NCI-H1105 (cell line): ENCODE measurements at places on chromosomes 4 and X.

DNA sequence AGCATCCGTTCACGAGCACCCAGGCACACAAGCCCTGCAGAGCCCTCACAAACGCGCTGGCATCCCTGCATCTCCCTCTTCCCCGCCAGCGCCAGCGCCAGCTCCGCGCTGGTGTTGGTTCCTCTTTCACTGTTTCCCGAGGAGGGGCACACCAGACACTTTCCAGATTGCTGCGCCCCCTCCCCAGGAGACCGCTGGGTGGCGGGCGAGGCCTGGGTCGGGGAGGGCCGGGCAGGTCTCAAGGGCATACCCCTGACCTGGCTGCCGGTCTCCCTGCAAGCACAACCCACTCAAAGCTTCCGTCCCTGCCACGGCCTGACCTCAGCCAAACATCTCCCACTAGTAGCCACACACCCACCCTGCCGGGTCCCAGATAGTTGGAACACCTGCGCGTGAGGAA, 2.2 kb upstream of the NKX1-1 start:
- DNase-seq: peak; percentile 24

GRCh38 chr4:115883847-115884246, 770.4 kb upstream of the NDST4 start:
- no peak for DNase-seq

GRCh38 chr4:87074121-87074488, 139.3 kb downstream of the AFF1 start:
- no peak for DNase-seq

DNA sequence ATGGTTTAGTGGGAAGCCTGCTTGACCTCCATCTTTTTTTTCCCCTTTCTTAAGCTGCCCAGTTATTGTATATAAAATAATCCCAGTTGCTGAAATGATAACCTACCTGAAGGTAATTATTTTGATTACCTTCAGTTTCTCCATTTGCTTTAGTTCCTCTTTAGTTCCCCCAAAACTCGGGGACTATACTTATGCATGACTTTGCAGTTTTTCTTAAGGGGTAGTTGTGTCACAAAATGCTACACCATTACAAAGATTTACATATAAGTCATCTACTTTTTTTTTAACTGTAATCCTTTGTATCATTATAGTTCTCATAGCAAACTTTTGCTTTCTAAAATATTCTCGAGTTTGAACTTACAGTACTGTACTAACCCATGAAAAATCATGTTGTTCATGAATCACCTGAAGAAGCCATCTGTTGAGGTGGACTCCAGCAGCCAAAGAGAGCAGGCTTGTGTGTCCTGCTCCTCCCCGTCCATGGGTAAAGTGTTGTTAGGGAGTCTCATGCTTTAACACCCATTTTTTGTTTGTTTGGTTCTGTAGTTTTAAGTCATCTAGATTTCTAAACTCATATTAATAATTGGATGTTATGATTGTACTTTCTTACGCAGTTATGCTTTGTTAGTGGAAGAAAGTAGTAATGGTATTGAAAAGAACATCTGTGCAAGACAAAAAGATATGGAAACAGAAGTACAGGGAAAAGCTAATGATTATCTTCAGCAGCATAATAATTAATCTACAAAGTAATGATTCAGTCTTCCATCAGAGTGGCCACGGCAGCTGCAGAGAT, 34.6 kb downstream of the HADH start:
- no peak for DNase-seq

- no peak for DNase-seq
Measured at GRCh38 chrX:69362856-69363255, 141.3 kb upstream of the NALF2 start.

GRCh38 chrX:71107762-71108360, 1.3 kb upstream of the CXorf65 start:
- no peak for DNase-seq

- no peak for DNase-seq
Measured at GRCh38 chr4:185742766-185743165, 69.2 kb downstream of the SORBS2 start.

DNA sequence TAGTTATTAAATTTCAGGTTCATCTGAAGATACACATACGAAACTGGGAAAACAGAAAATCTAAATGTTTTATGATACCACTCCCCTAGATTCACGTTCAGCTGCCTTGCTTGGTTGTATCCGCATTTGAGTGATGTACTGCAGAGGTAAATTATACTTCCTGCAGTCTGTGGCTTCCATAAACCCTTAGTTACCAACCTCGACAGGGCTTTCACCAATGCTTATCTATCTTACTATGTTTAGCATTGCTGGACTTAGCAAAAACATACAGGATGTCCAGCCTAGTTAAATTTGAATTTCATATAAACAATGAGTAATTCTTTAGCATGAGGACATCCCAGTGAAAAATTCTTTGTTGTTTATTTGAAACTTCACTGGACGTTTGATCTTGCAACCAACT, 108.8 kb downstream of the TMA16 start:
- no peak for DNase-seq

DNA sequence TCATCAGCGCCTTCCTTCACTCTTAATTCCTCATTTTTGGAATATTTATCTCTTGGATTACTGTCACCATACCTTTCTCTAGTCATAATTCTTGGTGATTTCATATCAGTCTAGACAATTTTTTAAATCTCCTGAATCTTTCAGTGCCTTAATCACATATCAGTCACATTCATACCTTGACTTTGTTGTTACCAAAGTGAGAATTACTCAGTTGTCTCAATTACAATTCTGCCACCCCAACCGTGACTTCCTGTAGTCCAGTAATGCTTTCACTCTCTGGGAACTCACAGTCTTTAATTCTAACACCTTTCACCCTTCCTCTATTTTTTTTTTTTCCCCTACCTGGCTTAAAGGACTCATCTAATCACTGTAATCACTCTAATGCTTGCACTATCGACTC, 1275.3 kb upstream of the TENM3 start:
- DNase-seq: no peak

DNA sequence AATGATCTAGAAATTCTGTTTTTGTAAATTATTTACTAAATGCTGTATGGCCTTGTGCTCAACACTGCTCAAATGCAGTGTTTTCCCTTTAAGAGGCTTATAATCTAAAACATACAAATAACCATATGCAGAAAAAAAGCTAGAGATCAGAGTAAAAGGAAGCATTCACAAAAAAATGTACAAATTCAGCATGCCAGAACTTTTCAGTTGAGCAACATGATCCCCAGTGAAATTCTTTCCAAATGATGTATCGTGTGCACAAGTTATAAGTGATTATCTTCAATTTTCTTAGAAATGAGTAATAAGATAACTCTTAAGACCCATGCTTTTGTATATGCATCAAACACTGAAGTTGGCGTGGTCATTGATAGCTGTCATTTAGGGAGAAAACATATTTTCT, 5.0 kb downstream of the GPC3 start:
- DNase-seq: no peak

DNA sequence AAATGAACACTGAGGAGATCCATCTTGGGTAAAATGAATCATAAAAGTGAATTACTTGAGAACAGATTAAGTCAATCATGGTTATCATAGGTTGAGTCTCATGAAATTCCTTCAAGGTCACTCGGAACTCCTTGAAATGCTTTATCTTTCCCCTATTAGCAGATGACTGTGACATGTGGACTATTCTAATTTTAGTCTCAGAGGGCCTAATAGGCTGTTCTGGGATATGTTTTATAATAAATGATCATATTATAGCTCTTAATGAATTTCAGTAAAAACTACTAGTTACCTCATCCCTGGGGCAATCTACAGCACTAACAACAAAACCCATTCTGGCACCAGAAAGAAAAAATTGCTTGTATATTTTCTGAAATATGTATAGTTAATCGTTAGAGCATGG, 44.7 kb downstream of the SPATA4 start:
- no peak for DNase-seq

DNA sequence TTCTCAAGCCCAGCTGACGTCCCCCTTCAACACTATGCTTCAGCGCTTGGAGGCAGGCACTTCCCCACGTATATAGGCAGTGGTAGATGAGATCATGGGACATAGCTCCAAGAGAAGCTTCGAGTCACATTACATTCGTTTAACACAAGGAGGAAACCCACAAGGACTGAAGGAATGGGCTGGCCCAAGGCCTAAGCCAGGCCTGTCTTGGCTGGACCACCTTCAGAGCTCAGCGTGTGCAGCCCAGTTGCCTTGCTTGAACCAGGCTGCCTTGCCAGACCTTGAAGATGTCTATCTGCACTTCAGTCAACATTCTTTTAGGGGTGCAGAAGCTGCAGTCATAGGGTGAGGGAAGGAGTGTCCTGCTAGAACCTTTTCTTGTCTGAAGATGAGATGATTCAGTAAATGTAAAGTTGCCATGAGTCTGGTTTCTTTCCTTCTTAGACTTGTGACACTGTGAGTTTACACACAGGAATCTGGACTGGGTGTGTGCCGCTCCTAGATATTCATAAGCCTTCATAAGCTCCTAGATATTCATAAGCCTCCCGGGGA, 144.1 kb upstream of the RBPJ start:
- no peak for DNase-seq

DNA sequence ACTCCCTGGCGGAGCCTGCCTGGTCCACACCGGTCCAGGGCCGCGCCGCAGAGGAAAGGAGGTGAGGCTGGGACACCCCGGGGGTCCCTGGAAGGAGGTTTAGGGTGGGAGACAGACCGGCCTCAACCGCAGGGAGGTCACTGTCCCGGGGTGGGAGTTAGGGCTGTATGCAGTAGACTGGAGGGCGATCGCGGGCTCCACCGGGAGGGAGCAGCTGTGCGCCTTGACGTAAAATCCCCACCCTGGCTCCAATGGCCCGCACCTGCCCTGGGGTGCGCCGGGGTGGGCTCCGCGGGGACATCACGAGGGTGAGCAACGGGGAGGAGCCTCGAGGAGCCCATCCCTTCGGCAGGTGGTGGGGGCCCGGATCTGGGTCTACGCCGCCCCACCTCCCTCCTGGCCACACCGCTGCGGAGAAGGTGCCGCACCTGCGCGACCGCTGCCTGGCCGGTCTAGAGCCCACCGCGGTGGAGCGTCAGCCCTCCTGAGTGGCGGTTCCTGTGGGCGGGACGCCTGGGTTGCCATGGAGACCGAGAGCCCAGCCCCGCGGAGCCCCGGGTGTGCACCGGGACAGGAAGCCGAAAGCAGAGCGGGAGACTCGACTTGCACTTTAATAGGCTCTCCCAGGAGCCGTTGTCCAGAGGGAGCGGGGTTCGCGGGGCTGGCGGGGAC, 105.1 kb downstream of the ADRA2C start:
- peak; percentile 59 for DNase-seq

DNA sequence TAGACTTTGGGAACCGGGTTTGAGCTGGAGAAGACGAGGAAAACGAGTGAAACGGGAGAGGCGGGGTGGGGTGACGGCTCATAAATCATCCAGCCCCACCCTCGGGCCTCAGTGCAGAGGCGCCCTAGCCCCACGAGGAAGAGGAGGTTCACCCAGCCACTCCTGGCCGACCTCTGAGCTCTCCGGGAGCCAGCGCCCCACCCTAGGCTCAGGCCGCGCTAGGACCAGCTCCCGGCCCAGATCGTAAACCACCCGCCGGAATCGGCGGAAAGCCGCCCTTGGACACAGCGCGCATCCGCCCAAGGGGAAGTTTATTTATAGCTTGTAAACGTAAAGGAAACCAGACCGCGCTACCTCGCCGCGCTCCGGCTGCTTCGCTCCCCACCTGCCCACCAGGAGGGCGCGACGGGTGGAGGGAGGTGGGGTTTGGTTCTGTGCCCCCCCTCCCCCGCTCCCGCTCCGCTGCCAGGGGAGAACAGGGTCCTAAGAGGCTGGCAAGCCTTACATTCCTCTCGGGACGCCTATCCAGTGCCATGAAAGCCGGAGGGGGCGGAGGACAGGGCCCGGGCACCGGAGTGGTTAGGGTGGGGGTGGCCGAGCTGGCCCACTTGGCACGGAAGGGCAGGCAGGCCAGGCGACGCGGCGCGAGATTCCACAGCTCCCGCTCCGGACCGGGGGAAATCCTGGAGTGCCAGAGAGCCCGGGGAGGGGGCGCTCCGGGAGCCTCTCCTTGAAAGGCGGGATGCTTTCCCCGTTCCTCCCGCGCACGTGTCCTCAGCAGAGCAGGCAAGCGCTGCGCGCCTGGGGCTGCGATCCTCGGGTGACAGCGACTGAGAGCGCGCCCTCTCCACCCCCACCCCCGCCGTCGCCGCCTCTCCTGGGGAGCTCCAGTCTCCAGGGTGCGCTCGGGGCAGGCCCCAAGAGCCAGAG, 84.2 kb downstream of the BCOR start:
- peak; percentile 51 for DNase-seq

GRCh38 chr4:73615613-73616012, 4.6 kb downstream of the RASSF6 start:
- no peak for DNase-seq

- no peak for DNase-seq
Measured at GRCh38 chr4:26093551-26093950, 179.5 kb downstream of the SMIM20 start.

- DNase-seq: no peak
Measured at GRCh38 chr4:71095545-71095944, 102.1 kb downstream of the DCK start.

DNA sequence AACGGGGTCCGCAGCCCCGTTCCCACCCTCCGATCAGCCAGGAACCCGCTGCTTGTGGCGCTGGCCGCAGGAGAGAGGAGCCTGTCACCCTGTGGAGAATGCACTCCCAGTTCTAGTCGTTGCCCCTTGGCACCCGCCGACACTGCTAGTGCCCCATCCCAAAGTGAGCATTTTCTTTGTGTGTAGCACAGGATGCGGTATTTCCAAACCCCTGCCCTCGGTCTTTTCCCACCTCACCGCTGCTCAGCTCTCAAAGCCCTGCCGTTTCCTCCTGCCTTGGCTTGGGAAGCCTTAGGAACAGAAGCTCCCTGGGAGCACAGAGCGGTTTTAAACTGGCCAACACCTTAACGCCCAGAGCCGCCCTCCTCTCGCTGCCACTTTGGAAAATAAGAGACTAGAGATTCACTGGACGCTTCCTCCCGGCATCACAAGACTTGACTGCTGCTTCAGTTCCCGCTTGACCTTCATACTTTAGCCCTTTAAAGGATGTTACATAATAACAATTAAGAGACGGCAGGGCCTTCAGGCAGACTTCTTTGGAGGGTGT, 772 bp downstream of the CYP4V2 start:
- DNase-seq: no peak

GRCh38 chr4:147772459-147772969, 40.6 kb downstream of the ARHGAP10 start:
- no peak for DNase-seq

- DNase-seq: no peak
Measured at GRCh38 chrX:69102612-69103194, 62.5 kb downstream of the PJA1 start.

GRCh38 chr4:108113229-108113628, 55.5 kb downstream of the LEF1 start:
- DNase-seq: no peak

- no peak for DNase-seq
Measured at GRCh38 chr4:8502836-8503585, 62.4 kb downstream of the TRMT44 start.

DNA sequence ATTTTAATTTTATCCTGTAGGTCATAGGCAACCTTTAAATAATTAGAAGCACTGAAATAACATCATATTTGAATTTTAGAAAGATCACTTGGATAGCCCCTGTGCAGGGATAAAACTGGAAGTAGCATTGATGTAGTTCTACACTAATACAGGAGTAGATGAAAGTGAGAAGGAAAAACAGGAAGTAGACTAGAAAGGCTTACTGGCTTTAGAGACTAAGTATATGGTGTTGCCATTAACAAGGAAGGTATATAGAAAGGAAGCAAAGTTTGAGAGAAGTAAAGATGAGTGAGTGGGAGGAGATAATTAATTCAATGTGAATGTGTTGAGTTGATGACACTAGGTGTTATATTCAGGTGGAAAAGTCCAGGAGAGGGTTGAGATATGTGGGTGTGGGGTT, 73.1 kb upstream of the EPGN start:
- no peak for DNase-seq

- peak; percentile 43 for DNase-seq
Measured at GRCh38 chr4:104989371-104989770, 157.3 kb upstream of the TET2 start.
